Fibroblast of lung (primary cell): ENCODE measurements at places on chromosomes 7 and 10.

GRCh38 chr7:75650681-75651080 lies 88.1 kb downstream of the HIP1 start:
- no peak for DNase-seq

DNA sequence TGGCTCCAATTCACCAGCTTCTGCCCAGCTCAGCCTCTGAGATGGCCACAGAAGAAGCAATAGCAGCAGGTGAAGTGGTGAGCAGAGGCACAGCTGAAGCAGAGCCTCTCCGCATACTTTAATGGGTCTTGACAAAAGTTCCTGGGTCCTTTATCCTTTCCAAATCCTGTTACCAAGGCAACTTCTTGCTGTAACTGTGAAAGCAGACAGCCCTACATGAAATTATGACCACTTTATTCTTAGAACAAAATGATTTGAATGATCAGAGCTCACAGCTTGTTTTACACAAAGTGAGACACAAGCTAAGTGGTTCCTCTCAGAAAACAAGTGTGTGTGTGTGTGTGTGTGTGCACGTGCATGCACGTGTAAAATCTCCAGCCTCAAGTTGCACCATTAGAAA lies 245.6 kb downstream of the HTR7 start:
- DNase-seq, result no peak

- DNase-seq, result no peak
Measured at GRCh38 chr10:108104551-108105156, 940.1 kb upstream of the SORCS1 start.

DNA sequence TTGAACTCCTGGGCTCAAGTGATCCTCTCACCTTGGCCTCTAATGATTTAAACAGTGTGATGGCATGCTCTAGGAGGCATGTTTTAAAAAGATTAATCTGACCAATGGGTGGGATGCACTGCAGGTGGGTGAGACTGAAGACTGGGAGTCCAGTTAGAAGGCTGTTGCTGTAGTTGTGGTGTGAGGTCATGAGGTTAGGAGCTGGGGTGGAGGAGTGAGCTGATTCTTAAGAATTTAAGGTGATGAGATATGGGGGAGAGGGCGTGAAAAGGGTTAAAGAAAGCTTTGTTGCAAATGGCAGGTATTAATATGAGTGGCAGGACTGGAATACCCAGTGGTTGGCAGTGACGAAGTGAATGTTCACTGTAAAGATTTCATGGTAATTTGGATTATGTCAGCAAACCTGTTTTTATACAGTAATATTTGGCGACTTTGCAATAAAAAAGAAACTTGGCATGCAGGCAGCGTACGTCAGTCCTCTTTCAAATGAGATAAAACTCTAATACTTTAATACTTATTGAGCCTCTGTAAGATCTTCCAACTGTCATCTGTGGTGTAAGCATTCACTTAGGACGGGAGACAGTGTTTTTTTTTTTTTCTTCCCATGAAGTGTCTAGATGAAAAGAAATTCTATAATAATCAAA lies 72.8 kb upstream of the MTPN start:
- no peak for DNase-seq

GRCh38 chr10:14366760-14367159 lies 36.0 kb upstream of the FRMD4A start:
- DNase-seq, result no peak

DNA sequence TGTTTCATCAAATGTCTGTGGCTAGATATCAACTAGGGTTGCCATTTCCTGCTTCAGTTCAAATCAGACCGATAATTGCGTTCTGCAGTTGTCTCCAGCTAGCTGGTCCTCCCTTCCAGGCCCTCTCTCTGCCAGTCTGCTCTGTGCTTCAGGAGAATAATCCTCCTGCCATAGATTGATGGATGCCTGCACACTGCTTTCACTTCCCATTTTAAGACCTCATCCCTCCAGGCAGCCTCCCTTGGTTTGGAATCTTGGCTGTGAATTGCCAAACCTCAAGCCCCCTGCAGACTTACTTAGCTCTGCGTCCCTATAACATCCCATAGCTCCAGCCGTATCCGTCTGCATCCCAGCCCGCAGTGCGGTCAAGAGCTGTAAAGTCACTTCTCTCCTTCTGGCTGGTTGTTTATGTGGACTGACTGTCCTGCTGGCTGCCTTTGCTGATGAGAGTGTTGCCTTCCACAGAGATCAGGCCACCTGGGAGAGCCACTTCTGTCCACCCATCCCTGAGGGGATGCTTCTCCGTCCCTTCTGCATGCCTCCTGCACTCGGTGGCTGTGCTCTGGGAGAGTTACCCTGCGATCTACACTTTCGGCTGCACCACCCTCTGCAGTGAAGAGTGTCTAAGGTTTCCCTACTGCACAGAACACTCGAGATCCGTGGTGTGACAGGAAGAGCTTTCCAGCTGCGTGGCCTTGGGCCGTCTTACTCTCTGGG lies 22.4 kb upstream of the KLF6 start:
- DNase-seq, result no peak
